RPMI7951 (cell line): ENCODE measurements at places on chromosomes 1 and 21.

- peak; percentile 9 for DNase-seq
Observed at GRCh38 chr1:35768350-35769187, 1.2 kb downstream of the CLSPN start.

- no peak for DNase-seq
Observed at GRCh38 chr1:112239683-112240330, 156.2 kb upstream of the CTTNBP2NL start.

DNA sequence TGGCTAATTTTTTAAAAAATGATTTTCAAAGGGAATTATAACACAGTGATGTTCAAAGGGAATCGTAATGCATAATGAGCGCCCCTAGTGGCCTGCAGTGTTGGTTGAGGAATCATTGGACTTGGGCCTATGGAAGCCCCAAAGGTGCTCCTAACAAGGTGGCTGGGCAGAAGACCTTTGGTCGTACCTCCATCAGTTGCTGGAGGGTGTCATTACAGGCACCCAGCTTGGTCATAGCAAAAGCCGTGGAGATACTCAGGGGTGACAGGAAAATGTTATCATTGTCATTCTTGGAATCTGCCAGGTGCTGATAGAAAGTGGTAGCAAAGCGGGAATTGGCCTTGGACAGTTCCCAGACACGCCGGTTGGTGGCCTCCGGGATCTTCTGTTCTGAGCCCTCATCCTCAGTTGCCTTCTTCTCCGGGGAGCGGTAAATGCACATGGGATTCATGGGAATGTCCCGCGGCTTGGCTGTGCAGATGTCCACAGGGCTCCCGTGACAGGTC lies 2.7 kb downstream of the SERPINC1 start:
- peak; percentile 31 for DNase-seq

GRCh38 chr1:104979651-104980050 lies 1230.0 kb downstream of the AMY1C start:
- DNase-seq = no peak

DNA sequence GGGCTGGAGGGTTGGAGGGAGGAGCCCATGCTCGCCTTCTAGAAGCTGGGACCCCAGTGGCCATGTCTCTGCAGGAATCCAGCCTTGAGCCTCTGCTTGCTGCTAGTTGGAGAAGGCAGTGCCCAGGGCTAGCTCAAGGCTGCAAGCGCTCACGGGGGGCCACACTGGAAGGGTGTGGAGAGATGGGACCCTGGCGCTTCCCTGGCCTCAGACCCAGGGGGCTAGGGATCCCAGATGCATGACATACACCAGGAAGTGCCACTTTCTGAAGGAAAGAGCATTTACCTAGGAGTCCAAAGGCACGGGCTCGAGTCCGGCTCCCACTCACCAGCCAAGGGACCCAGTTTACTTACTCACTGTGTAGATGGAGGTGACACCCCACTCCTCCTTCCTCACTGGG lies 32.6 kb downstream of the NENF start:
- DNase-seq = no peak

DNA sequence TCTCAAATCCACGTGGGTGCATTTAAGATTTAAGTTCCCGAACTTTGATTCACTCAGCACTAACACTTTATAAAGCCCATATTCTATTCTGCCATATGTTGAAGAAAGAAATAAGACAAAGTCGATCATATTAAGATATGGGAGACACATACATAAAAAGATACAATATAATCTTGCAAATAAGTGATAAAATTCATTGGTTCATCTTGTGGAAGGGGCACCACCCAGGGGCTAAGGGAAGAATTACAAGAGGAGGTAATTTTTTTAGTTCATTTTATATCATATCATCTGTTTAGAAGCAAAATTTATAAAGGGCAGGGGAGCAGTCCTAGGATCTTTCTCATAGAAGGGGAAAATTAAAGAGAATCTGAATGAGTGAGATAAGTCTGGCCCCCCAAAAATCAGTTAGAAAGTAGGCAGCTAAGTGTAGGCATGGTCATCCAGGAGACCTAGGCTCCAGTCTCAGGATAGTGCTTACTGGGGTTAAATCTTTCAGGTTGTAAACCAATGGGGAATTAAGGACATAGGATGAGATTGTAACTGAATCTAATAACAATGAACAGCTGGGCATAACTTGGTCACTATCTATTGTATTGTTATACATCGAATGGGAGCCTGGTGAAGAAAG lies 124.2 kb upstream of the L1TD1 start:
- DNase-seq = no peak

DNA sequence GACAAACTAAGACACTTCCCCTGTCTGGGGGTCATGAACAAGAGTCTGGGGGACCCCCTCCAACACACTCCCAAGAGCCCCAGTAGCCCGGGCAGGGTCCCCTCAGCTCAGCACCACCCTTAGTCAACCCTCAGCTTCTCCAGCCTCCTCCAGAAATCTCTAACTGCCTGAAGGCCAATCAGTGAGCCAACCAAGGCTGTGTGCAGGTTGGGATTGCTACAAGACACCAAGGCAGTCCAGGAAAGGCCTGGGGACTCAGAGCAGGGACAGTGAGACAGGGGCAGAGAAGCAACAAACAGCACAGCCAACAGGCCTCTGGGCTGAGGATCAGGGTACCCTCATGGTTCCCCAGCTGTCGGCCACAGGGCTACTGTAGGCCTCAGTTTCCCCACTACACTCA lies 13.3 kb downstream of the SMIM12 start:
- DNase-seq = no peak

- no peak for DNase-seq
Observed at GRCh38 chr1:27601321-27601770, 2.6 kb downstream of the AHDC1 start.

DNA sequence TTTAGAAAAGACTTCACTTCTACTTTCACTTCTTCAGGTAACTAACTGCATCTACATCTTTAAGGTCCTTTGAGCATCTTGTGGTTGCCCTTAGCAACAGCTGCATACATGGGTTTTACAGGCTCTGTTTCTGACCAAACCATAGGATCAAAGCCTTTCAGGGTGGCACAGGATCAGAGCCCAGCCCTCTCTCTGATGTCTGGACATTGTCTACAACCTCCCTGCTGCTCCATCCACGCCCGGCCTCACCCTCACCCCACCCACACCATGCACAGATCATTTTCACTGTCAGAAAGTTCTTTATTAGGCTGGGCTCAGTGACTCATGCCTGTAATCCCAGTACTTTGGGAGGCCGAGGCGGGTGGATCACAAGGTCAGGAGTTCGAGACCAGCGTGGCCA lies 5.2 kb downstream of the NCF2 start:
- DNase-seq = no peak

GRCh38 chr1:30908696-30909364 lies at the start of gene SDC3:
Gene SDC3 (minus strand): TSS chr1:30908758. CDS start chr1:30908586, 172 bp downstream.
- DNase-seq = peak; percentile 39

- peak; percentile 40 for DNase-seq
Observed at GRCh38 chr1:5551274-5551975, 440.8 kb downstream of the NPHP4 start.

DNA sequence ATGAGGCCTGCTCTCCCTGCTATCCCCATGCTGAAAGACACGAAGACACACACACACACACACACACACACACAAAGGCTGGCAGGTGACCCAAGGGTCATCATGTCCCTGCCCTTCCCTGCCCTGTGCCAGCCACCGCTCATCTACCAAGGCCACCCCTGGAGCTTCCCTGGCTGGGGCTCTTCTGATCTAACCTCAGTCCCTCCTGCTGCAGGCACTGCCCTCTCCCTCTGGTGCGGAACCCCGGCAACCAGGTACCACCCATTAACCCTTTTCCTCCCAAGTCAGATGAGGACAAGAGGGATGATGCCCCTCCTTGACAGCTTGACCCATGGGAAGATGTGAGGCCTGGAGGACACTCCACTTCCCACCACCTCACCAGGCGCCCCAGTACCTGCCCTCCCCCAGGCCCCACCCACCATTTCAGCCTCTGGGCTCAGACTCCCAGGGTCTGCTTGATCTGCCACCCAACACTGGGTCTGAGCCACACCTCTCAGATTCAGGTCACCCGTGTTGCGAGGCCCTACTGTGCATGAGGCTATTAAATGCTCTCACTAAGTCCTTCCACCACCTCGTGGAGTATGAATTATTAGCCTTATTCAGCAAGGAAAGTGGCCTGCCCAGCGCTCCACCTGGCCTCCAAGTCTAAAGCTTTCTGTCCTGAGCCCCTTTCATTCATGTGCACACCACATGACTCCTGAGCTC lies 2.5 kb downstream of the SDC3 start:
- no peak for DNase-seq

GRCh38 chr1:2556277-2556677 lies at the start of gene TNFRSF14:
Gene TNFRSF14 (plus strand): TSS chr1:2556371. CDS start chr1:2556665, 294 bp downstream.
- DNase-seq = peak; percentile 62

GRCh38 chr1:223847781-223848345 lies 2.1 kb upstream of the TP53BP2 start:
- no peak for DNase-seq

DNA sequence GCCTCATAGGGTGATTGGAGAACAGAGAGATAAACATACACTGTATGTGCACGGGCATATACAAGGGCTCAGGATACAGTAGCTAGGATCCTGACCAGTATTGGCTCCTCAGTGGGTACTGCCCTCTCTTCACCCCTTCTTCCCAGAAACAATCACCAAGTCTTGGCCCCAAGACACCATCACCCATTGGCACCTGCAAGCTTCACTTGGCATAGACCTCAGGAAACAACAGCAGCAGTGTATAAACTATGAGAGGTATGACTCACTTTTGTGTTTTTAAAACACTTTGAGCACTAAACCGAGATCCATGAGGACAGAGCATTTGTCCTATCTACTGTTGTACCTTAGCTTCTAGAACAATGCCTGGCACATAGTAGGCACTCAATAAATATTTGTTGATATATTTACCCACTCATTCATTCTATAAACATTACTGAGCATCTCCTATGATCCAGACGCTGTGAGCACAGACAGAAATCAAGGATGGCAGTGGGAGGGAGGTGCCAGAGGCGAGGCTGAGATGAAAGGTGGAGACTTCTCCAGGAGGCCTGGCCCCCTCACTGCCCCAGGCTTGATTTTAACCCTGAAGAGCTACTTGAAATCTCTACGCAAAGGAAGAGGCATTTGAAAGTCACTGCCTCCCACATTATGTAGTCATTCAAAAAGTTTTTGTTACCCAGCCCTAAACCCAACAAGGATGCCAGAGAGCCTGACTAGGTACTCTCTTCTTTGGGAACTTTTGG lies 95.2 kb downstream of the CAMK2N1 start:
- no peak for DNase-seq

- DNase-seq = no peak
Observed at GRCh38 chr1:17755120-17755519, at the start of gene ACTL8. Gene ACTL8 (plus strand): TSS chr1:17755333. CDS start chr1:17823009, 67,676 bp downstream.

DNA sequence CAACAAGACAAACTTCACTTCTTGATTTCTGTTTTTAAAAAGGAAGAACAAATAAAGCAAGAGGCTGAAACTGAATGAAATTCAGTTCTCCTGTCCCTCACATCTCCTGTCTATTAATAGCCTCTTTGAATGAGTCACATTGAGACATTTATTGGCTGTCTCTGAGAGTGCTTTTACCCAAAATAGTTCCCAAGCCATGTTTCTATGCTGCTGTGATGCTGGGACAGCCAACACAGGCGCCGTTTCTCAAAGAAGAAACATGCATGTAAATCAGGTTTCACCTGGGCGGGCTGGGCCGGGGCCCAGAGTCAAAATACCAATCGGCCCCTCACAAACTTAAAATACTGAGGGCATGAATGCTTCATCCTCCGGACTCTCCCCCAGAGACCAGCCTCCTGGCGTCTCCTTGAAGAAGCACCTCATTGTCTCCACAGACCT lies 105.2 kb downstream of the EDEM3 start:
- DNase-seq = peak; percentile 43

GRCh38 chr1:77608893-77609292 lies 73.6 kb downstream of the ZZZ3 start:
- no peak for DNase-seq

DNA sequence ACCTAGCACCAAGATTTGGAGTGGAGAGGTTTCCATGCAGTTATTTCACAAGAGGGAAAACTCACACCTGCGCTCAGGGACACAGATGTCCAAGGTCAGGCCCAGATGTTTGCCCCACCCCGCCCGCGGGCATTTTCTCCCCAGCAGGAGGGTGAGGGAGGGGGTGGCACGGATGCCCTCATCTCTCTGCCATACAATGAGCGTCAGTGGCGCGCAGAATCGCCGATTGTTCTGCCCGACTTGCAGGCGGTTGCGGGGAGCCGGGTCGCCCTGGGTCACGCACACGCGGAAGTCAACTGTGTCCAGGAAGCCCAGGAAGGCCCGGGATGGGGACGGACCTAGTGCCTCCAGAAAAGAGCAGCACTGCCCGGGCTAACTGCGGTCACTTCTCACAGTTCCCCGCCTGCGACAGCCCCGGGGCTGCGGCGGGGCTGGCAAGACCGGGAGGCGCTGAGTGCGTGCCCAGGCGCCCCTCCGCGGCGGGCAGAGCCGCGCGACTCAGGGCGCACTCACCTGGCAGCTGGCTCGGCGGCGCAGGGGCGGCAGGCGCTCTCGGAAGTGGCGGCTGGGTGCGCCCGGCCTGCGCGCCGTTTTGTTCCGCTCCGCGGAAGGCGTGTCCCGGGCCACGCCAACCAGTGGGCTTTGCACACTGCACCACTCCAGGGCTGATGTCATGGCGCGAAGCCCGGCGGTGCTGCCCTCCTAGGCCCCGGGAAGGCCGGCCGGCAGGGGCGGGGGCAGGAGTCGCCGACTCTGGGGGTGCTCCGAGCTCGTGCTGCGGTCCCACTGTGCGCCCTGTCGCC lies at the start of gene CSRP1:
Gene CSRP1 (minus strand): TSS at position 567 of the 803 bp plus-strand sequence. CDS start 10,820 bp downstream, outside the sequence.
- peak; percentile 86 for DNase-seq

GRCh38 chr21:39441502-39442475 lies 3.8 kb downstream of the LCA5L start:
- peak; percentile 38 for DNase-seq

DNA sequence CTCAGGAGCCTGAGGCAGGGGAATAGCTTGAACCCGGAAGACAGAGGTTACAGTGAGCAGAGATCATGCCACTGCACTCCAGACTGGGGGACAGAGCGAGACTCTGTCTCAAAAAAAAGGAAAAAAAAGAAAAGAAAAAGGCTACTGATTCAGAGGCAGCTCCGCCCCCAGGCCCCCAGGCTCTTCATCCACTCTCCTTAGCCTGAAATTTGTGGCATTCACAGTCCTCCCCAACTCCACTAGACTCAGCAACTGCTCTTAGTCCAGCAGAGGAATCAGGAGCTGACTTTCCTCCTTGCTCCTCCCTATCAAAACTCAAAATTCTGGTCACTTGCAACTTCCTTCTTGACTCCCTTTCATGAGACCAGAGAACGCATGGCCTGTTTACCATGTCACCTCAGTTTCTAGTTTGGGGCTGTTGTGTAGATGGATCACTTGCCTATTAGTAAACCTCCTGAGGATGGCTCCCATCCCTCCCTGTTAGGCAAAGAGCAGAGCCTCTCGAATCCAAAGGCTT lies 27.1 kb downstream of the PCAT6 start:
- DNase-seq = no peak

GRCh38 chr1:52629667-52630066 lies 3.3 kb upstream of the SHISAL2A start:
- DNase-seq = no peak

GRCh38 chr1:158933621-158934020 lies 2.3 kb downstream of the PYHIN1 start:
- no peak for DNase-seq

- DNase-seq = no peak
Observed at GRCh38 chr1:32470991-32471694, 6.3 kb downstream of the ZBTB8B start.

- peak; percentile 21 for DNase-seq
Observed at GRCh38 chr1:157170677-157171515, 32.7 kb upstream of the ETV3 start.
